Thyroid gland (tissue), 4 donors: ENCODE measurements at places on chromosomes 6 and 20.

DNA sequence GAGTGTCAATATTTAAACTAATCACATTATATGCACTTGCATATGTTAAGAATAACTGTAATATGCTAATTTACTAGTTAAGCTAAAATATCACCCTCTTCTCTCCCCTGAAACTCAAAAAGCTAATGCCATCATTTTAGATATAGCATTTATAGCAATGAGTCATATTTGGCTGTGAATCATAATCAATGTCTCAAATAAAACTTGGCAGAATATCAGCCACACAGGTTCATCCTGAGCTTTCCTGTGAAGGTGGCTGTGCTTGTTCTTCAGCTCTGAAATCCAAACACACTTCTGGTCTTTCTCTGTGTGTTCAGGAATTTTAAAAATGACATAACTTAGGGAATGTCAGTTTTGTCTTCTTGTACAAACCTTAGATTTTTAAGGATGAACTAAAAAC, 12.8 kb upstream of the PNRC1 start:
- no peak for DNase-seq

DNA sequence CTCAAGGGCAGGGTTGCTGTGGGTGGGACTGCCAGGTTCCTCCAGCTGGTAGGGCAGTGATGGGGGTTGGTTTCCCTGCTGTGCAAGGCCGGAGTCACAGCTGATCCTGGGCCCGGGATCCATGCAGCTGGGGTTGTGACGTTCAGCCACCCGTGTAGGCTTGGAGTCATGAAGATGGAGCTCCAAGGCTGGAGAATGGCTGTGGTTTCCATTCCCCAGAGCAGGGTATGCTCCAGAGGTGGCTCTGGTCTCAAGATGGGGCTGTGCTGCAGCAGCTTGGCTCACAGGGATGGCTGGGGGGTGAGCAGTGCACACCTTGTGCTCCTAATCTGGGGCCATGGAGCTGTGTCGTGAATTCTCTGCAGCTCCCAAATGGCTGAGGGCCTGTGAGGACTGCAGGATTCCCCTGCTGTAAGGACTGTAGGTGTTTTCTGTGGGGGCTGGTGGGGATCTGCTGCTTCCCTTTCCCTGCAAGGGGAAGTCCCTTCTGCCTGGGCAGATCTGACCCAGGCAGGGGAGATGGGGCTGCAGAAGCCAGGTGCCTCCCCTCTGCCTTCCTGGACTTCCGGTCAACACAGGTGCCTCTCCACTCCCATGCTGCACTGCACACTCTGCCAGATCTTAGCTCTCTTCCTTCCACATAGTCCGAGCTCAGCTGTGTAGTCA, 15.9 kb downstream of the KIF25 start:
- DNase-seq, result no peak

DNA sequence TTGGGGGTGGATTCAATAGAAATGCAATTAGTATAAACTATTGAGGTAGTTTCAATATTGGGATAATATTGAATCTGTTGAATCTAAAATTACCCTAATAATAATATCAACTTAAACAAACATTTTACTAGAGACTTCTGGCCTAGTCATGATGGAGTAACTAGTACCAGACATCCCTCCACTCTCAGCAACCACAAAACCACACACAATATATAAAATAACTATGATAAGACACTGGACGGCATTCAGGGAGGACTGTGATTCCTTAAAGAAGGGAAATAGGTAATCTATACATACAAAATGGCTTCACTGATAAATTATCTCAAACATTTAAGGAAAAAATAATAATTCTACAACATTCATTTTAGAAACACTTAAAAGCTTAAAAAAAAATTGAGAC, 38.9 kb upstream of the TMEM14A start:
- DNase-seq, result no peak

DNA sequence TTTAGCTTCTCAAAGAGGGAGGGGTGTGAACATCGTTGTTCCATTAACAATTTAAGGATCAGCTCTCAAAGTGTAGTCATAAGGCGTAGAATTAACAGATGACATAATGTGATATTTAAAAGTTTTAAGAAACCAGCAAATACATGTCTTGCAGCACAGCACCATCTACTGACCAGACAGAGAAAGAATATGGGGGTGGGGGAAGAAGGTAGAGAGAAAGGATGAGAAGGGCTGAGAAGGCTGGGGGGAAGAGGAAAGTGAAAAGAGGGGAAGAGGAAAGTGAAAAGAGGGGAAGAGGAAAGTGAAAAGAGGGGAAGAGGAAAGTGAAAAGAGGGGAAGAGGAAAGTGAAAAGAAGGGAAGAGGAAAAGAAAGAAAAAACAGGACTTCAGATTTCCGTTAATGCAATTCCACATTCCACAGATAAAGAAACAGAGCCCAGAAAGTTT, 80.9 kb downstream of the HAO1 start:
- DNase-seq, result peak; percentile 21

DNA sequence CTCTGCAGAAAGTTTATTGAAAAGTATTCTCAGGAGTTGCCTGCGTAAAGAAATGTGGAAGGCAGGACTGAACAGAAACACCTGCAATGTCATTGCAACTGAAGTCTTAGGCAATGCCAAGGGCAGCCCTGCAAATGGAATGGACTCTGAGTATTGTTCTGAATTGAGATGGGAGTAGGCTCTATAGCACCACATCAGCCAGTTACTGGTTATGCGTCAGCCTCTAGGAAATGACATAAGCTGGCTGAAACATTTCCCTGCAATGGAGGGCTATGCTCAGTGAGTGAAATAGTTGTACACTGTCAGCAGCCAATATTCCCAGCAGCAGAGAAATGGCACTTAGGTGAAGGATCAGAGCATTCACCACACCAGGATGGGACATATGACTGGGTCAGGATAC, 13.8 kb upstream of the GJE1 start:
- no peak for DNase-seq

- no peak for DNase-seq
These were observed 378.8 kb upstream of the NRSN1 start for GRCh38 chr6:23747239-23747638.

DNA sequence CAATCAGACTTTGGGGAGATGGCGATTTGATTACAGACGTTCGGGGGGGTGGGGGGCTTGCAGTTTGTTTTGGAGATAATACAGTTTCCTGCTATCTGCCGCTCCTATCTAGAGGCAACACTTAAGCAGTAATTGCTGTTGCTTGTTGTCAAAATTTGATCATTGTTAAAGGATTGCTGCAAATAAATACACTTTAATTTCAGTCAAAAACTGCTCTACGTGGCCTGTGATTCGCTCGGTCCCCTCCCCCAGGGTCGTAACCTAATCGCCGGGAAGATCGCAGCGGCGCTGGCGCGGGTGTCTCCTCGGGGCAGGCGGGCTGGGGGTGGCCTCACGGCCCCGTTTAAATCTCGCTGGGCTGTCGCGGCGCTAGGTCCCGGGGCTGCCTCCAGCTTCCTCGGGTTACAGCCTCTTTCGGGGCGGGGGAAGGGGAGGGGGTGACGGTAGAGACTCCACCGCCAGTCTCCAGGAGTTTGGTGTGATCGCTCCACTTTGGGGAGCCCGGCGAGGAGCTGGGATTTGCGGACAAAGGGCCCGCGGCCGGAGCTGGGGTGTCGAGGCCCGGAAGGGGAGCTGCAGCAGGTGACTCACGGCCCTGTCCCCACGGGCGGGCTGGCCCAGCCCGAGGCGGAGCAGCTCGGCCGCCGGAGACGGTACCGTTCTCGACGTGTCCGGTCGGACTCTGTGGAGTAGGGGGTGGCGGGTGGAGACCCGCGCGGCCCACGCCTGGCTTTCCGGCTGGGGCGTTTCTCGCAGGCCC, 4.2 kb downstream of the FOXC1 start:
- no peak for DNase-seq

GRCh38 chr6:11868392-11868791, 89.8 kb upstream of the ADTRP start:
- DNase-seq, result no peak

DNA sequence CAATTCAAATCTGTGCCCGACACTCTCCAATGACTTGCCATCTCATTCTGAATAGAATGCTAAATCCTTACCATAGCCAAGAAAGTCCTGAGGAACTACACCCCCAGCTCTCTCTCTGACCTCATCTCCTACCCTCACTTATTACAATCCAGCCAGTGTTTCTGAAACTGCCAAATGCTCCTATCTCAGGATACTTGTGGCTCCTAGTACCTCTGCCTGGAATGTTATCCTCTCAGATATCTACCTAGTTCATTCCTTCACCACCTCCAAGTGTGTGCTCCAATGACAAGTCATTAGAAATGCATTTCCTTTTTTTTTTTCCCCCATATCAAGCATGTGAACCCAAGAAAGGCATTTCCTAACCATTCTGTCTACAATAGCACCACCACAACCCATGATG, 24.4 kb downstream of the ZNF184 start:
- no peak for DNase-seq

- peak; percentile 12 for DNase-seq
These were observed 1.1 kb downstream of the BAG2 start for GRCh38 chr6:57173056-57173885.

DNA sequence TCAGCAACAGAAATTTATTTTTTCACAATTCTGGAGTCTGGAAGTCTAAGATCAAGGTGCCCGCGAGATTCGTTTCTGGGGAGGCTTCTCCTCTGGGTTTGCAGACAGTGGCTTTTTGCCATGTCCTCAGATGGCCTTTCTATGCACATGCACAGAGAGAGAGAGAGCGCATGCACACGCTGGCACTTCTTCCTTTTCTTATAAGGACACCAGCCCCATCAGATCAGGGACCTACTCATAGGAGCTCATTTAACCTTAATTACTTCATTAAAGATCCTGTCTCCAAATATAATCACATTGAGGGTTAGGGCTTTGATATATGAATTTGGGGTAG, 260.7 kb upstream of the PLCB4 start:
- no peak for DNase-seq

GRCh38 chr6:100724696-100725095, 156.4 kb downstream of the ASCC3 start:
- no peak for DNase-seq

- DNase-seq, result peak; percentile 16
These were observed 9.3 kb downstream of the TRAPPC3L start for GRCh38 chr6:116536216-116536621.

DNA sequence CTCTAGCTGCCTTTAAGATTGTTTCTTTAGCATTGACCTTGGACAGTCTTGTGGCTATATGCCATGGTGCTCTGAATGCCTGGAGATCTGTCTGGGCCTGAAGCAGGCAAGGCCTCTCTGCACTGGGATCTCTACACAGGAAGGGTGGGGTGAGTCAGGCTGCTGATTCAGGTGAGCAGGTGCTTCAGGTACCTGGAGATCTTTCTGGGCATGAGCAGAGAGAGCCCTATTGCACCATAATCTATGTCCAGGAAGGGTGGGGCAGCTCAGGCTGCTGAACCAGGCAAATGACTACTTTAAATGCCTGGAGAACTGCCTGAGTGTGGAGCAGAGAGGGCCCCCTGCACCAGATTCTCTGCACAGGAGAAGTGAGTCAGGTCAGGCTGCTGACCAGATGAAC, 94.5 kb downstream of the TPBG start:
- no peak for DNase-seq

GRCh38 chr6:56524891-56525703, 117.6 kb downstream of the DST start:
- no peak for DNase-seq

- no peak for DNase-seq
These were observed 16.4 kb downstream of the MYT1 start for GRCh38 chr20:64180673-64181072.

DNA sequence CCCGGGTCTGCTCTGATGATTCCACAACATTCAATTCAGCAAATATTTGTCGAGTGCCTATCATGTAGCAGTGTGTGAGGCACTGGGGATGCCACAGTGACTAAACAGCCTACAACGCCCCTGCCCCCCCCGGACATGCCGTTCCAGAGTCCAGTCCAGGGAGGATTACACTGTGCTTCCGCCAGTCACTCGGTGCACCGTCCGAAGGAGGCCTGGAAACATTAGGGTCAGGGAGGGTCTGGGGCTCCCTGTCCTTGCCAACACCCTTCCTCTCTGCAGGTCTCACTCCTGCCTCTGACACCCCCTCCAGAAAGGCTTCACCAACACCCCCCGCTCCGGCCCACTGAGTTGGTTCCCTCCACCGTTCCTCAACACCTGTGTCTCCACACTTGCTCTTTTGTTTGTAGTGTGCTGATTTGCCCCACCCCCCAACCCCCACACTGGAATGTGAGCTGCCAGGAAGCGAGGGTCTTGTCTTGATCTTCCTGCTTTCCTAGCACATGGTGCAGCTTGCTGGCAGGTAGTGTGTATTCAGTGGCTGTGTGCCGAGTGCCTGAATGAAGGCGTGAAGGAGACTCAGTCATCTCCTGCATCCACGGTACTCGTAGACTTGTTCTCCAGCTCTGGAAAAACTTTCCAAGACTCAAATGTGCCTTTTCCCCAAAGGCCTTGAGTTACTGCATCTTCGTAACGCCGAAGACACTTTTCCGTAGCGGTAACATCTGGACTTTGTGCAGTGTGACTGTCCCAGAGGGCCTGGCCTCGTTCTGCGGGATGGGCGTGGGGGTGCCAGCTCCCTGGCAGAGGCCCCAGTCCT, 150.4 kb downstream of the ZDHHC14 start:
- DNase-seq, result no peak

DNA sequence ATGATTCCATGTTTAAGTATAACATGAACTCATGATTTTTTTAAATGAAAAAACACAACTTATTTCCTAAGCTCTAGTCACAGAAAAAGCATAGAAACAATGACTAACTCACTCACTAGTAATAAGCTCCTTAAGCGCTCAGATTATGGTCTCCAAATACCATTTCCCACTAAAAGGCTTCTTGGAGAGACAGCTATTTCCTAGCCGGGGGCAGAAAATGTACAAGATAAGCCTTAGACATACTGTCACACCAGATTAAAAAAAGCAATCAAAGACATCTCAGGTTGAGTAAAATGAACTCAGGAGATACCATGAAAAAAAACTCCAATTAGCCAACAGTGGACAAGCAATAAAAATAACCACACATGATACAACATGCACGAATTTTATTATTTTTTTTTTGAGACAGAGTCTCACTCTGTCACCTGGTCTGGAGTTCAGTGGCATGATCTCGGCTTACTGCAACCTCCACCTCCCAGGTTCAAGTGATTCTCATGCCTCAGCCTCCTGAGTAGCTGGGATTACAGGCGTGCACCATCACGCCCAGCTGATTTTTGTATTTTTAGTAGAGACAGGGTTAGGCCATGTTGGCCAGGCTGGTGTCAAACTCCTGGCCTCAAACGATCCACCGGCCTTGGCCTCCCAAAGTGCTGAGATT, 14.9 kb downstream of the SRPK1 start:
- no peak for DNase-seq

GRCh38 chr6:132365281-132365907, 35.9 kb downstream of the MOXD1 start:
- no peak for DNase-seq

DNA sequence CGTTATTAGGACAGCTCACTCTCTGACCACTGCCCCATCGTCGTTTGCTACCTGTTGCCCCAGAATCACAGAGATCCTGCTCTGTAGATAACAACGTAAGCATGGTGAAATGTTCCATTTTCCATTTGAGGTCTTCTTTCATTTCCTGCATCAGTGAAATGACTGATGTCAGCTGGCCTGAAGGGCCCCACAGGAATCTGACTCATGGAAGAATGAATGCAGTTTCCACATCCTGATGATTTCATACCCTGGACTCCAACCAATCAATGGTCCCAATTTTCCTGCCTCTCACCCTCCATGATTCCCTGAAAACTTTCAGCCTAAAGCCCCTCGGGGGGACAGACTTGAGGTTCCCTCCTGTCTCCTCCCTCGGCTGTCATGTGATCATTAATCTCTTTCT, 394.4 kb upstream of the CDH4 start:
- no peak for DNase-seq
